Fibroblast of pulmonary artery (primary cell): ENCODE measurements at places on chromosomes 5 and 9.

- no peak for DNase-seq
Observed at GRCh38 chr9:85292261-85292660, 449.5 kb downstream of the AGTPBP1 start.

DNA sequence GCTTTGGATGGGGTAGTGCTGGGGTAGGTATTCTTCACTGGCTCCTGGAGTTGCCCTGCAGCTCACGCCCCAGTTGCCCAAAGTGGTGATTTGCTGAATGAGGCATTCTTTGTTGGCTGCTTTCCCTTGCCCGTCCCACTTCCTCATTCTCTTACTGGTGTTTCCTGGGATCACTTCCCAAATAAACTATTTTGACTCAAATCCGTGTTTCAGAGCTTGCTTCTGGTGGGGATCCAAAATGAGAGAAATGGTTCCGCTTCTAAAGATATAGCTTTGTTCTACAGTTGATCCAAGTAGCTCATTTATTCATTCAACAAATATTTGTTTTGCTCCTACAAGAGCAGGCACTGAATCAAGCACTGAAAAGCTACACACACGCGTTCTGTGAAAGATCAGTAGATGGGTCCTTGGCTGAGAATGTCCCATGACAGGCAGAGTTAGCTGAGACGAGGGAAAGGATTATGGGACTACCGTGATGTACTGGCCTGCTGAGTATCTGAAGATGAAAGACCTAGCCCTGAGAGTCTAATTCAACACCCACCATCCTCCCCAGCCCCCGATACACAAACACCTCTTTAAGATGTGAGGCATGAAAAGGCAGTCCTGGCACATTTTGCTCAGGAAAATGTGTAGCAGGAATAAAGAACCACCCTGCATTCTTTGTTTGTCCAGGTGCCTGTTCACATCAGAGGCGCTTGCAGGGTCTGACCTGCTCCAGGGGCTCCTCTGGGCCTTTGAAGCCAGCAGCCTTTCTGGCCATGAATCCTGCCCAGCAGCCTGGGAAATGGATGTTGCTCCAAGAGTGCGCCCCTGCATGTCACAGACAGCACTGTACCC, 143.1 kb upstream of the RANBP3L start:
- DNase-seq, result peak; percentile 25

DNA sequence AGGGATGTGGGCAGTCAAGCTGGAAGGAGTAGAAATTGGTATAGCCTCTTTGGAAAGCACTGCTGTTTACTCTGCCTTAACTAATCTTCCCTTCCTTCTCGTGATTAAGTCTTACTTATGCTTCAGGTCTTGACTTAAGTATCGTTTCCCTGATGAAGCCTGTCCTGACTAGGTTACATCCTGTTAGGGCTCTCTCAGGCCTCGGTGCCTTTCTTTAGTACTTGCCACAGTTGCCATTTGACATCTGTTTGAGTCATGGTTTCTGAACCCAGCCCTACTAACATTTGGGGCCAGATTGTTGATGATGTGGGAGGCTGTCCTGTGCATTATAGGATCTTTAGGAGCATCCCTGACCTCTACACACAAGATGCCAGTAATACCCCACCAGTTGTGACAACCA, 94.4 kb downstream of the GAPVD1 start:
- no peak for DNase-seq

DNA sequence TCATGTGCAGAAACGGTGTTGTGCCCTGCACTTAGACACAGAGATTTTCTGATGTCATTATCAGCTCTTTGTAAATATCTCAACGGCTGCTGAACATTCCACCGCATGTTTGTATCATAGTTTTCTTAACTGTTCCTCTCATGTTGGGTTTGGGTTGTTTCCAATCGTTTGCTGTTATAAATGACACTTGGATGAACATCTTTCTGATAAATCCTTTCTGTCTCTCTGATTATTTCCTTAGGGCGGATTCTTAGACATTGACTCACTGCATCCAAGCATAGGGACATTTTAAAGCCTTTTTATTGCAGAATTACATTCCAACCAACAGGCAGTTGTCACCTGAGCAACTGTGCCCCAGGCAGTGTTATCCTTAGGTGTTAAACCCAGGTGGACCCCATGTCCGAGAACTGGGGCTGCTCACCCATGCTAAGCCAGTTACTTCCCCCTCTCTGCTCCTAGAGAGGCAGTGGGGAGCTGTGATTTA, 28.5 kb downstream of the COL5A1 start:
- DNase-seq, result peak; percentile 76

GRCh38 chr9:131656356-131657036, 83.4 kb downstream of the RAPGEF1 start:
- DNase-seq, result no peak

DNA sequence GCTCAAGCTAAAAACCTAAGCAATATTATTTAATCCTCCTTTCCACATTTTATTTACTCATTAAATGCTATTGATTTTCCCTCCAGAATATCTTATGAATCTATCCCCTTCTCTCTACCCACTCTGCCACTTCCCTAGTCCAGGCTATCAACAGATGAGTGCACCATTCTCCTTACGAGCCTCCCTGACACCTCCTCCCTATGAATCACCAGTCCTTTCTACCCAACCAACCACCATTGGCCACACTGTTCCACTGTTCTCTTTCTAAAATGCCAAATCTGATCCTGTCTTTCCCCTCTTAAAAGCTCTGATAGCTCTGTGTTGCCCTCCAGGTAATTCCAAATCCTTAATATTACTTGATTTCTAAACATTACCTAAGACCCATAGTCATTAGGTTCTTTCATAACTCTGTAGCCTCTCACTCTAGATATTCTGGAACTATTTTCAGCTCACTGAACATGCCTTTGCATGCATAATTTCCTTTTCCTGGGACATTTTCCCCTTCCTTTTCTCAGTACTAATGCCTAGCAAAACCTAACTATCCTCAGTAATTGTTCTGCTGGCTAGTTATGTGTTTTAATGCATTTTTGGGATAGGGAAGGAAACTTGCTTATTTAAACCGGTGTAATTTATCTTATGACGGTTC, 126.3 kb downstream of the UNC13B start:
- DNase-seq, result no peak

DNA sequence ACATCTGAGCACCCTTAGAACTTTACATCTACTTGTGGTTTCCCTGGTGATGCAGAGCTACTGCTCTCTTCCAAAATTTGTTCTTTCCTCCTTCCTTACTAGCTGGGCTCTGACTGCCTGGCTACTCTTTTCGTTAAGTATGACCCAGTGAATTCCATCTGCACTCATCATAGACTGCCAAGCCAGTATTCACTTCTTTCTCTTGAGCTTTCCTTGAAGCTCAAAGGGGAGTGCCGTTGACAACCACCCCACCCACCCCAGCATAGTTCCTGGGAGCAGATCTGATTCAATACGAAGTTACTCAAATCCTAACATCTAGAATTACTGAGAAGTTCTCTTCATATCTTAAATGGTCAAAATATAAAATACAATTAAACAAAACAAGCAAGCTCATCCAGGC, 190.5 kb downstream of the ADAMTS12 start:
- peak; percentile 31 for DNase-seq

GRCh38 chr9:68970151-68970550, 43.8 kb downstream of the PRKACG start:
- DNase-seq, result no peak

DNA sequence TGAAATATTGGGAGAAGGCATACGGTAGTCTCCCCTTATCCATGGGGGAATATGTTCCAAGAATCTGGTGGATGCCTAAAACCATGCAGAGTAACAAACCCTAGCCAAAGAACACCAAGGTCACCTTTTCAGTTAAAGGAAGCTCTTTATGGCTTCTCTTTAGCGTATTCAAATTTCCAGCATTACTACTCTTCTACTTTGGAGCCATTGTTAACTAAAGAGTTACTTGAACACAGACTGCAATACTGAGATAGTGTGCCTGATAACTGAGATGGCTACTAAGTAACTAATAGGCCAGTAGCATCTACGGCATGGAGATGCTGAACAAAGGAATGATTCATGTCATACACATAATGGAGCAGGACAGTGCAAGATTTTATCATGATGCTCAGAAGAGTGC, 84.5 kb upstream of the SPEF2 start:
- no peak for DNase-seq

GRCh38 chr9:124493794-124494479, 13.3 kb downstream of the NR5A1 start:
- DNase-seq, result no peak

DNA sequence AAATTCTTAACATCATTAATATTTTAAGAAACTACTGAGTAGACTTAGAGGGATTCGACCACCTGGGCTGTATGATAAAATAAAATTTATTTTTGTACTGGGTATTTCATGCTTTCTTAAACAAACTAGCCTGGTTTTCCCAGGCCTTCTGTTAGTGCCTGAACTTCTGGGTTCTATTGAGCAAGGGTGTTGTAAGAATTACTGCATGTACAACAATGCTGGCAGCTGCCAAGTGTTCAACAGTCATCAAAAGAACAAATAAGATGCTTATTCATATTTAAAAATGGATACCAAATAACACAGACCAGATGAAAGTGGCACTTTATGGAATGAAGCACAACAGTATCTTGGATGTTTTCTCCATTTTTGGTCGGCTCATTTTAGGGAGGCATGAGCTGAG, 123.2 kb upstream of the FBXL7 start:
- peak; percentile 77 for DNase-seq

- DNase-seq, result no peak
Observed at GRCh38 chr9:130921300-130921988, 17.6 kb downstream of the FIBCD1 start.

DNA sequence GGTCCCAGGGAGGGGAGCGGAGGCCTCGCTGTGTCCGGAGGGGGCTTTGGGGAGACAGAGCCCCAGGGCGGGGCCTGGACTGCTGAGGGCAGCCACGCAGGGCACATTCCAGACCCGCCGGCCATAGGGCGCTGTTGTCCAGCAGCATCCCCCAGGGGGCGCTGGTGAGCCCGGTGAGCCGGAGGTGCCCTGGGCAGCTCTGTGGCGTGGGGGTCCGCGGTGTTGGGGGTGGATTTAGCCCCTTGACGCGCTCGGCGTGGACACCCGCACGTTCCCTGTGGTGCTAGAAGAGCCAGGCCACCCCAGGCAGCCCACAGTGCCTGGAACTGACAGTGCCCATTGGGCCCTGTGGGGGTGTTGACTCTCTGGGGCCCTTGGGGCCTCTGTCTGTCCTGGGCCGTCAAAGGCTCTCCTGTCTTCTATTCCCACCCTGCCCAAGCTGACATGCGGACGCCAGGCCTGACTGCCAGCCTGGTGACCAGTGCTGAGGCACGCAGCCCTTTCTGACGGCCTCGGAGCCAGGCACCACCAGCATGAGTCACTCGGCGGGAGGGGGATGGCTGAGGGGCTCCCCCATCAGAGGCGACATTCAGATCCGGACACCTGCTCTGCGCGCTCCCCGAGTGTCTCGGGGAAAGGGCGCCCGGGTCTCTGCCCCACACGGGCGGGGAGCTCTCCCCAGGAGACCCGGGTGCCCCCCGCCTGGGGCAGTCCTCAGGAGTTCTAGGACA, 23.9 kb downstream of the TPPP start:
- peak; percentile 16 for DNase-seq

DNA sequence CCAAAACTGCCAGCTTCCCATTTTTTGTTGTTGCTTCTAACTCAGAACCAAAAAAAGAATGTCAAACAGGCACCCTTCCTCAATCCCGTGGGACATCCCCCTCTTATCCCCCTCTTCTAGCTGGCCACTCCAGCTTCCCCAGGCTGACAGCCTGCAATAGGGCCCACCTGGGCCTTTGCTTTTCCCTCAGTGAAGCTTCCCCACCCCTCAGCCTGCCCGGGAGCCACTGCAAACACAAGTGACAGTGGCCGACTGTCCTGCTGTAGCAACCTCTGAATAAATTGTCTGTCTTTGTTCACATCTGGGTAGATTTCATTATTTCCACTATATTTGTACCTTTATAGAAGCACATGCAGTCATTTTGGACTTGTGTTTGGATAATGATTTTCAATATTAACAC, 245.3 kb downstream of the GADD45G start:
- DNase-seq, result no peak

- DNase-seq, result peak; percentile 60
Observed at GRCh38 chr9:5879419-5880181, 11.1 kb upstream of the MLANA start.

DNA sequence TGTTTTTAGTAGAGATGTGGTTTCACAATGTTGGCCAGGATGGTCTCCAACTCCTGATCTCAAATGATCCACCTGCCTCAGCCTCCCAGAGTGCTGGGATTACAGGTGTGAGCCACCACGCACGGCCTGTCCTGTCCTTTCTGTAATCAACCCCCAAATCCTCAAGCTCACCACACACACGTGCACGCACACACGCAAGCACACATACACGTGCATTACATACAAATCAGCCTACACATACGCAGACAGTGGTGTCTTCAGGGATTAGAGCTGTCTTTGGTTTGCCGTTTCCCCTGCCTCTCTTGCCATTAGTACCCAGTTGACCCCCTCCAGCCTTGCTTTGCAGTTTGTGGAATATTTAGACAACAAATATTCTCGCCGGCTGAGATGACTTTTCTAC, 6.5 kb downstream of the GLT6D1 start:
- DNase-seq, result no peak

- no peak for DNase-seq
Observed at GRCh38 chr5:172754596-172755356, 16.2 kb downstream of the DUSP1 start.

DNA sequence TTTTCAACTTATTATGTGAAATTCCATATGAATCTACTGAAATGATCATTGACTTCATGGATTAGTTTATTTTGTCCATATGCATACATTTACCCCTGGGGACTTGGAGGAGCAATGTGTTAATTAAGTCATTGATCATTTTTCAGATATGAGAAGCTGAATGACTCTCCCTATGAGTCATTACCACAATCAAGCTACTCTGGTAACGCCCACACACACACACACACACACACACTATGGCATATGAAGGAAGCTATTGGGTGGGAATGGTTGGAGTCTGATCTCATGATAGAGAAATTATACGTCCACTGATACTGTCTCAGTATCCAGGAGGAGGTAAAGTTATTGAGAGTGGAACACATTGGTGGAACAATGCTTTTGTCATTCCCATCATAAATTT, 528.9 kb downstream of the AGTPBP1 start:
- peak; percentile 43 for DNase-seq

DNA sequence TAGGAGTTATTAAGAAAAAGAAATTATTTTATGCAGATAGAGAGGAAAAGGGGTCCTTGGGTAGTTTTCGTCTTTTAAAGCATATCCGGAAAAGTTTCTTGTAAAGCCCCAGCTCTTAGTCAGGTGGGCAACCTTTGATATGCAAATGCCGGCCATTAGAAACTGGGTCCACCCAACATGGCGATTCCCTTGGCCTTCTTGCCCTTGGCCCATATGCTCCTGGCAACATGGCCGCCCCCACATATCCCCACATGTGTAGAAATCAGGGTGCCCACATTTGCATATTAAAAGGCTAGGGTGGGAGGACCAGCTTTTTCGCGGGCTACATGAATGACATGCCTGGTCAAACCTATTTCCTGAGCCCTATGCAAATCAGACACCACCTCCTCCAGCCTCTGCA, 73.3 kb downstream of the FREM1 start:
- DNase-seq, result no peak

GRCh38 chr5:66213533-66213932, 69.4 kb downstream of the SREK1 start:
- DNase-seq, result no peak
